ENCODE measurements at places on chromosomes 7 and 10.

DNA sequence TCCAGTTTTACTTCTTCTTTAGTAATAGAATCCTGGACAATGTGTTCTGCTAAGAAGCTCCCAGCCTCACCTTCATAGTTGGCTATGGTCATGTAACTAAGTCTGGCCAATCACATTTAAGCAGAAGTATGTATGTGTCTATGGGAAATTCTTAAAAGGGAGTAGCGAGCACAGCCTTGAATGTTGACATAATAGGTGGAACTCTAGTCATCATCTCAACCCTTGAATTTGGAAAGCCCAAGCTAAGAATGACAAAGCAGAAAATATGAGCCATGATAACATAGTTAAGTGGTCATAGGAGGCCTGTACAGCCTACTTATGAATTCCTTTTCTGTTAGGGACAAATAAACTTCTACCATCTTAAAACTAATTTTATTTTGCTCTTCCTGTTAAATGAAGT, 134.1 kb downstream of the MAGI2 start:
- DNase-seq, result no peak

DNA sequence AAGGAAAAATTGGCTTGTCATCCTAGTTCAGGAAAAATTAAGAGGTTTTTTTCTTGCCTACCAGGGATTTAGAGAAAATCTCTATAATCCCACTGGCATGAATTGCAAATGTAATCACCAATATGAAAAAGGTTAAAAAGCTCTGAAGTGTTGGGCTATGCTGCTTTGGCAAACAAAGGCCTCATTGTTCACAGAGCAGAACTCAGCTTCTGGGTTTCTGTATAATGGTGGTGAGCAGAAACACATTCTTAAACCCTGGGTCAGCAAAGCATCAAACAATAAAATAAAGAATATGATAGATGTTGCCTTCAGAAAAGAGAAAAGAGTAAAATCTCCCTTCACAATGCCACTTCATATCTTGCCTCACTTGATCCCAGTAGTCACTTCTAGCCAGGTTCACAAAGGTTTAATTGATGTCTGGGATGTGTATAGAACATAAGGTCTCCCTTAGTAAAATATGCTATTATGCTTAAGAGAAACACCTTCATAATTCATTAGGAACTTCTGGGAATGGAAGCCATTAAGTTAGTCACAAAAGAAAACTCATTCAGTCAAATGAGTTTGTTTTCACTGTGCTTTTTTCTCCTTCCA, 1255.5 kb upstream of the PHF14 start:
- no peak for DNase-seq

DNA sequence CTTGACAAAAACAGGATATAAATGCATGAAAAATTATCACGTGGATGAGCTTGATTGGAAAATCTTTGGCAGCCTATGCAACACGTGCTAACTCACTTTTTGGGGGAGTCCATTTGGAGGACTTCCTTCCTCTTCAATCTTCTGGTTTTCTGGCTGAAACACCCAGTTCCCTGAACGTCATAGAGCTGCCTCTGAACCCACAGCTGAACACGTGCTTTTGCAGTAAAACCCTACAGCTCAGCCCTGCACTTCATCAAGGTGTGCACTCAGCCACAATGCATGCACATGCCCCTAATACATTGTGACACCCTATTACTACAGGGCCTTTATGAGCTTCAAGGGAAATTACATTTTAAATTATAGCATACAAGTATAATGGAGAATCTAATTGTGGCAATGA, 808.7 kb upstream of the AUTS2 start:
- DNase-seq, result no peak

DNA sequence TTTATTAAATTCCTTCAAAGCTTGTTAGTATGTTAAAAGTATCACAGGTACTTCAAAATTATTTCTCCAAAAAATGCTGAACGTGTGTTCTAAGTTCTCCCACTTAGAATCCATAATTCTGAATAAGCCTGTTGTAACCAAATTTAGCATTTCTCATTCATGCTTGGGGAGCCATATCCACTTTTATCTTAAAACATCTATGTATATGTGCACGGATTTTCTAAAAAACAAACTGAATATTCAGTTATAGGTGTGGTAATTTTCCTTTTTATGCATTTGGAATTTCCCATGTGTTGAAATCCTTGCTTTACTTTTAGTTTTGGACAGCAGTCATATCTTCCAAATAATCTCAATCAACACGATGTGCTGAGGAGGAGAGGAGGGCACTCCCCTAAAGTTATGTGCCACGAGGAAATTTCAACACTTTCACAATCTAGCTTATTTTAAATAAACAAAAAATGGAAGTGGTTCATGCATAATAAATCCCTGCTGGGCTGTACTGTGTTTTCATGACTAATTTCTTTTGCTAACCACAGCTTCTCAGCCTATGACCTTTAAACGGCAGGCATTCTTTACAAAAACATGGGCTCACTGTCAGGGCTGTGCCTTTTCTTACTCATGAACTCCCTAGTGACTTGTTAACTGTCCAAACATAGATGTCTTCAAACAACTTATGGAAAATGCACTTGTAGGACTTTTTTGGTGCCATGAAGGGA, 380.3 kb upstream of the SEMA3C start:
- no peak for DNase-seq

DNA sequence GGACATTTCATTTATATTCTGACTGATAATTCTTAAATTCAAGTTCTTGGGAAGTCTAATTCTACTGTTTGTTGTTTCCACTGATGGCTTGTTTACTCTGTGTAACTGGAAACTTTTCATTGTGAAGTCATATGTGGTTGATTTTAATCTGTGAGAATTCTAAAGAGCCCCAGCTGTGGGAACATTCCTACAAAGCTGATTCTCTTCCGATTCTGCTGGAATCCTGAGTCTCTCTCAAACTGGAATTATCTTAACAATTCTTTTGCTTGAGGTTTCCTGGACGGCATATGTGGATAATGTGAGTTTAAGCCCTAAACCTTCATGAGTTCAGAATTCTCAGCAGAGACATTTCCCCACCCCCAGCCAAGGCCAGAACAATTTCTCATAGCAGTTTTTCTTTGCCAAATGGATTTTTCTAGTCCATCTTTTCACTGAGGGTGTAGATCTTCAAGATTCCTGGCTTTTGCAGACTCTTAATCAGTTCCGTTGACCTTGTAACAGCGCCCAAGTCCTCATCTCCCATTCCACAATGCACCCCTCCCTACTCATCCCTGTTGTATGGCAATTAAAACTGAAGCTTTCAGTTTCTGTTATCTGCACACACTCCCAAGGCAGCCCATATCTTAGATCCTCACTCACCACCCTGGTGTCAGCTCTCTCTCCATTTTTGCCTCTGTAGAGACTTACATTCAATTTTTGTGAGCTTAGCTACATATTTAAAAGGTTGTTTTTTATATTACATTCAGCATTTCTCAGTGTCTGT, 37.6 kb downstream of the GRM8 start:
- no peak for DNase-seq

GRCh38 chr10:14312014-14312413, 18.7 kb downstream of the FRMD4A start:
- no peak for DNase-seq

- no peak for DNase-seq
These were observed 391.9 kb upstream of the NPVF start for GRCh38 chr7:25619963-25620799.

DNA sequence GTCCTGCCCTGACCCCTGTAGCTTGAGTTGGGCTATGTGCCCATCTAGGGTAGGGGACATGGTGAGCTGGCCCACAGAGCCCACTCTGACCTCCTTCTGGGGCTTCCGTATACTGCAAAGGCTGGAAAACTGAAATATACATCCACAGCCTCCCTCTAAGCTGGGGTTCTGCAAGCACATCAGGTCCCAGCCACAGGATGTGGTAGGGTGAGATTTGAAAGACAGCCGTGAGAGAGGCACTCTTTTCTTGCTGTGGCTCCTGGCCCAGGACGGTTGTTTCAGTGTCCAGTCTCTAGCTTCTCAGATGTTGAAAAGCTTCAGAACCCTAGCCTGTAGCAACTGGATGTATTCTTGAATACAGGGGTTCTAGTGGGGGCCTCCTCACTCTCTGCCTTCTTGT, 60.1 kb upstream of the ADRB1 start:
- DNase-seq, result no peak

- DNase-seq, result no peak
These were observed 16.5 kb downstream of the NPFFR1 start for GRCh38 chr10:70267161-70267933.

DNA sequence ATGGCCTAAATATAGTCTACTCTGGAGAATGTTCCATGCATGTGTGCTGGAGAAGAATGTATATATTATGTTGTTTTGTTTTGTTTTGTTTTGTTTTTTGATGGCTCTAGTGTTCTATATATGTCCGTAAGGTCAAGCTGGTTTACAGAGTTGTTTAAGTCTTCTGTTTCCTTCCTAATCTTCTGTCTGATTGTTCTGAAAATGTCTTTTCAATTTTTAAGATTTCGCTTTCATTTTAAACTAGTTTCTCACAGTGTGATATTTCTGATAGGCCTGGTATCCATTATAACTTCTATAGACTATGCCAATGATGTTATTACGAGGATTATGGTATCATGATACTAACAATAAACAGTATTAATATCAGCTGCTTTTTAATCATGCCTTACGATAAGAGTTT, 1126.3 kb upstream of the SORCS1 start:
- no peak for DNase-seq

GRCh38 chr10:59126991-59127390, 49.5 kb upstream of the PHYHIPL start:
- no peak for DNase-seq

GRCh38 chr7:26863518-26864308, 677 bp downstream of the SKAP2 start:
- DNase-seq, result no peak

DNA sequence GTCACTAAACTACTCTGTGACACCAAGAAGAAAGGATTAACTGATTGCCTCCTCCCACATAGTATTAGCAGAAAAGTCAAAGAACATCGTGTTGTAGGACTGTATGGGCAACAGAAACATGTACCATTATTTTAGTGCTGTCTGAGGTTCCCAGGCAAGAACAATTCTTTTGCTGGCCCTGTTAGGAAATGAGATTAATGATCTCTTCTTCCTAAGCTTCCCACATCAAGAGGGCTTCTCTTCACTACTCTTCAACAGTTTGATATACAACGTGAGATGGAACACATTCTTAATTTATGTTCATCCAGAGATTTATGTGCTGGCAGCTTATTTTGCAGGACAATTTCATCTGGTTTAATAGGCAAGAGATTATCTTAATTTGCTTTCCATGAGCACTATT, 219.6 kb downstream of the DOCK4 start:
- DNase-seq, result no peak

- no peak for DNase-seq
These were observed 757.0 kb upstream of the GALNT17 start for GRCh38 chr7:70374772-70375533.

- no peak for DNase-seq
These were observed 122.7 kb downstream of the ARID5B start for GRCh38 chr10:62024026-62024701.

DNA sequence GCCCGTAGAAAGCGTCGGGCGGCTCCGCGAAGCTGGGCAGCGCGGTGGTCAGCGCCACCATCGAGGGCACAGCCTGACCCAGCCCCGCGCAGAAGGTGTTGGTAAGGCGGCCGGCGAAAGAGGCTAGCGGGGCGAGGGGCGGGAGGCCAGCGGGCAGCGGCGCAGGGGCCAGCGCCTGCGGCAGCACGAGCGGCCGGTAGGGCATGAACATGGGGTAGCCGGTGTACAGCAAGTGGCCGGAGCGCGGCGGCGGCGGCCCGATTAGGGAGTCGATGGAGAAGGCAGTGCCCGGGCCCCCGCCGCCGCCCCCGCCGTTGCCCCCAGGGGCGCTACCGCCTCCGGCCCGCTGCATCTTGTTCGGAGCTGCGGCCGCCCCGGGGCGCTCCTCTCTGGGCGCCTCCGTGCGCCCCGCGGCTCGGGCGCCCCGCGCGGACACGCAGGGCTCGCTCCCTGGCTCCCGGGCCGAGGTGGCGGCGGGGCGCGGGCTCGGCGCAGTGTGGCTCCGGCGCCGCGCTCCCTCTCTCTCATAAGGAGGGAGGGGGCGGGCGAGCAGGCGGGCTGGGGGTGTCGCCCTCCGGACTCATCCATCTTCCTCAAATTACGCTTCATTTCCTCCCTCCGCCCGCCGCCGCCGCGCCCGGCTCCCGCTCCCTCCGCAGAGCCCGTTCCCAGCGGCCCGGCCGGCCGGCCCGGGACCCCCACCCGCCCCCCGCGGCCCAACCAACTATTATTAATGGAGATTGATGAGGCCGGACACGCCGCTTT, at the start of gene GBX1:
TSS of gene GBX1 (minus strand) at position 498 of the 765 bp plus-strand sequence. CDS start at position 352, 146 bp downstream.
- DNase-seq, result no peak

DNA sequence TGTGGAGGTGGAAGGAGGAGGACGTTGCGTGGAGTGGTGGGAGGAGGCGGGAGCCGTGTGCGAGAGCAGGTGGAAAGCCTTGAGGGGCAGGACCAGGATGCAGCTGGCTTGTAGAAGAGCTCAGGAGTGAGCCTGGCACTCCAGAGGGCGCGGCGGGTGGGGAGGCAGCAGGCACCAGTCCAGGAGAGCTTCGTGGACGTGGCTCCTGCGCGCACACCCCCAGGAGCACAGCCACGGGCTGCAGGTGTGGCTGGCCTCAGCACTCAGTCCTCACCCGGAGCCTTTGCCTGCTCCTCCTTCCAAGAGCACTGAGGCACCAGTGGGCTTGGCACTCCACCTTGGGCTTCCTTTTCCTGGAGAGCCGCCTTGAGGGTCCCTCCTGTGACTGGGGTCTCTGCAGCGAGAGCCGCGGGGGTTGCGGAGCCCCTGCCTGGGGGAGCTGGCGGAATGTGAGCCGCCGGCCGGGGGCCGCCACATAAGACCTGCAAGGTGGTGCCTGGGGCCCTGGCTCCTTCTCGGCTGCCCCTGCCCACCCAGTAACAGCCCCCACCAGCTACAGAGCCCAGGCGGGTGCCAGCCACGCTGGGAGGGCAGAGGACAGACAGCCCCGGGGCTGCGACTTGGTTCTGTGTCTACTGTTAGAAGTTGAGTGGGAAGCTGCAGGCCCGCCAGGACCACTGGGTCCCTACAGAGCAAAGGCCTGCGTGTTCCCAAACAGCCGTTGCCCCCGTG, 11.1 kb downstream of the MAFK start:
- DNase-seq, result no peak

GRCh38 chr10:57627642-57628178, 640.0 kb downstream of the IPMK start:
- DNase-seq, result no peak

- DNase-seq, result no peak
These were observed 85.6 kb upstream of the MTPN start for GRCh38 chr7:136062625-136063325.

DNA sequence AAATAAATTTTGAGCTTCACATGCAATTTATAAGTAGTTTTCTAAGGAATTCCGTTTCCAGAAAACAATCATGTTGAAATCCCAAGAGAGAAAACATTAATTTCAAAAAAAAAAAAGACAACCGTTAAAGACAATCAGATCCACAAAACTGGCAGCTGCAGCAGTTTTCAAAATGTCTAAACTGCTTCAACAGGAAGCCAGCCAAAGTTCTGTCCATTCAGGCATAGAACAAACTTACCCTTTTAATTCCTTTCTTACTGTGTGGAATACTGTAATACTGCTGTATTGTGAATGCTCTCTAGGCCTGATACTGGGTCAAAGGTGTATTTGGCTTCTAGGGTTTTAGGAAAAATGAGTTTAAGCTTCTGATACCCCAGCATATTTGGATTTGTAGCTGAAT, 31.6 kb downstream of the HOXA1 start:
- no peak for DNase-seq

- no peak for DNase-seq
These were observed 75.3 kb upstream of the GDF10 start for GRCh38 chr10:47224546-47225218.

Measured in stimulated activated CD4-positive, alpha-beta T cell treated with anti-CD3 and anti-CD28 coated beads, Interleukin-12 subunit alpha, Interleukin-12 subunit beta, amount 100 ng/mL, for 24 hours (primary cell).